Mucosa of gallbladder (tissue), 1 donor: ENCODE measurements at places on chromosomes 5 and 9.

DNA sequence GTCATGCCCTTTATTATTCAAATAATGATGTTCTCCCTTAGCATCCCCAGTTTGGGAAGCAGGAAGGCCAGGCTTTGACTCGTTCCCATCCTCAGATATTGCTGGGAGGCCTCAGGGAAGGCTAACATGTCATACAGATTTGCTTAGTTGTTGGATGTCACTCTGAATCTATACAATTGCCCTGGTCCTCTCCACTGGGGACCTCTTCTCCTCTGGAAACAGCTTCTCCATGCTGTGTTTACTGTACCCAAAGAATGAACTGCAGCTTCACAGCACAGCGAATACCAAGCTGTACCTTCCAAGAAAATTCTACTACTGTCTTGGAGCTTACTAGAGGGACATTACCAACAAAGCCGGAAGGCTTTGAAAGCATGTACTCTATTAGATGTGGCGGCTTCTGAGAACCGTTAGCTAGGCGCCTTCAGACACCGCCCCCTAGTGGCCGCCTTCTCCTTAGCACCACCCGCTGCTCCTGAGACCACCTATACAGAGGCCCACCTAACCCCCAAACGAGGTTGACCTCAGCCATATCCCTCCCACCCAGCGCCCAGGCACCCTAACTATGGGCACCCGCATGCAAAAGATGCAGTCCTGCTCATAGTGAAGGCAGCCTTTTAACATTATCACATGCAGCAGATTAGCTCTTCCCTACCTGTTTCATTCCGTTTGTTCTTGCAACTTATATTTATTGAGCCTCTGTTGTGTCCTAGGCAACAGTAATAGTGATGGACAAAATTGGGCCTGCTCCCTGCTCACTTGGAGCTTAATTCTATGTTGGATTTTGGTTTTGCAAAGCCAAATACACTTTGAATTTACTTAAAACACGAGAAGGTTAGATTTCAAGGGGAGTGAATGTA lies 34.9 kb upstream of the FOXI1 start:
- no peak for DNase-seq

DNA sequence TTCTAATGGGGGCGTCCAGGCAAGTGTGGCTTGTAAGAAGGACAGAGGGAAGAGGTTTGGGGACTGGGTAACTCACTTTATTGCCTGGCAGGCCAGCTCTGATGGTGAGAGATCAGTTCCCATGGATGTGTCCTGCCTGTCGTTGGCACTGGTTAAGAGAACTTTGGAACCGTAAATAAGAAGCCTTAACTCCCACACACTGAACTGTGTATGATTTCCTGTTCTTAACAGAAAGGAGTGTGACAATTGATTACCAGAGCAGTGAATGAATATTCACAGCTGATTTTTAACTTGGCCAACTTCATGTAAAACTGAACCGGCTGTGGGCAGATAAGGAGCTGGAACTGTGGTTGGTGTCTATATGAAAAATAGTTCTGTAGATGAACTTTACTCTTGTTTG lies 63.2 kb downstream of the MEGF10 start:
- DNase-seq, result peak; percentile 16

DNA sequence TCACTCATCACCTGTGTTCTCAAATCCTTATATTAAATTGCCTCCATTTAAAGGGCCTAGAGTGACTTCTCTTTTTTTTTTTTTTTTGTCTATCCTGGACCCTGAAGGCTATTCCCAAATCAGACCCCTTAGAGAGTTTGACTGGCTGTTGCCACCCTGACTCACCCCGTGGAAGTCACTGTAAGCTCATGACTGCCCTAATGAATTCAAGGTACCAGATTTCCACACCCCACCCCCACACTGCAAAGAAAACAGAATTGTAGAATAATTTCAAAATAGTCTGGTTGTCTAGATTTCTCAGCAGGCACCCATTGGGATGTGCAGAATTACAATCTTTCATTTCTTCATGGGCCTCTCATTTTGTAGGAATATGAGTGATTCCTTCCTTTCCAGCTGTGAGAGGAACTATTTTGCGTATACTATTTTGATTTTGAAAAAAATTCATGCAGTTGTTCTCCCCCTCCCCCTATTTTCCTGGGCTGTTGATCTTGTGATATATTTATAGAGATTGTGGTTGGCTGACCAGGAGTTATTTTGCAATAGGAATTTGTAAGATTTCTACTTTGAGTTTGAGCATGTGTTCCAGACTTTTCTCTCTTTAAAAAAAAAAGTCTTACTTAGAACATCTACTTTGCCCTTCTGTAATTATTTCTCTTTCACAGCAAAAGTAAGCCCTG lies 79.1 kb downstream of the ZNF618 start:
- DNase-seq, result no peak

GRCh38 chr9:18666348-18666747 lies 192.4 kb downstream of the ADAMTSL1 start:
- DNase-seq, result no peak

DNA sequence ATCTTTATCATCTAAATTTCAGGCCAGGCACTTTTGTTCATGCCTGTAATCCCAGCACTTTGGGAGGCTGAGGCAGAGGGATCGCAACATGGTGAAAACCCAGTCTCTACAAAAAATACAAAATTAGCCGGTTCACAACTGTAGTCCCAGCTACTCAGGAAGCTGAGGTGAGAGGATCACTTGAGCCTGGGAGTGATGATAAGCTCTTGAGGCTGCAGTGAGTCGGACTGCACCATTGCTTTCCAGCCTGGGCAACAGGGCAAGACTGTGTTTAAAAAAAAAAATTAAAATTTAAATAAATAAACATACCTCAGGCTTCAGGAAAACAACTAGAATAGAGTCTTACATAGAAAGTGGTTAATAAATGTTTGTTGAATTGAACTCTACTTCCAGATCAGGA lies 147.4 kb downstream of the AGTPBP1 start:
- DNase-seq, result no peak

DNA sequence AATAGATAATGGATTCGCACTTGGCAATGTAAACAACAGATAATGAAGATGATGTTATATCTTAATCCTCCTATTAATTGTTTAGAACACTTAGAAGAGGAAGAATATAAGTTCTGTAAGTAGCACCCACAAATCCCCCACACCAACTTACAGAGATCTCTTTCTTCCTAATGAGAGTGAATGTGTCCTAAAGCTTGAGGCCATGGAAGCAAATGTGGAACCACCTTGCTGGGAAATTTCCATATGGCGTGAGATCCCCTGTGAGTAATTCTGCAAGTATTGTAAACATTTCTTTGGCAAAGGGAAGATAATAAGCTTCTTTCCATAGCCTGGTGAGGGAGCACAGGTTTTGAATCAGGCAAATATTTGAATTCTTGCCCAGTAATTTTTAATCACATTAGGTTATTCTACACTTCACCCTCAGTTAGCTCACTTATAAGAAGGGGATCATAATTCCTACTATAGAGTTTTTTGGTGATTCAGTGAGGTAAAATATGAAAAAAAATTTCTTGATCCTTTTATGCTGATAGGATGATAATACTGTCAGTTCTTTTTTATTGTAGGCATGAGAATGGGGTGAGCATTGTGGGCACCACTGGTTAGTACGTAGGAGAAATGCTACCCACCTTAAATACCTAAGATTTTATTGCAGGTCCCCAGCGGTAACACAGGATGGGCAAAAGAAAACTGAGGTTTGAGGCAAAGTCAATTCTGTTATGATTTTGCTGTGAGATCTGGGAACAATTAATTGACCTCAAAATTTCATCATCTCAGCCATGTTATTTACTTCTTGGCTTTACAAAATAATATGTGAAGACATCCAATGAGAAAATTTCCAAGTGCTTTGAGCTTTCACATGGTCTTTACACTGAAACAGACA lies 574.8 kb downstream of the PSAT1 start:
- no peak for DNase-seq

DNA sequence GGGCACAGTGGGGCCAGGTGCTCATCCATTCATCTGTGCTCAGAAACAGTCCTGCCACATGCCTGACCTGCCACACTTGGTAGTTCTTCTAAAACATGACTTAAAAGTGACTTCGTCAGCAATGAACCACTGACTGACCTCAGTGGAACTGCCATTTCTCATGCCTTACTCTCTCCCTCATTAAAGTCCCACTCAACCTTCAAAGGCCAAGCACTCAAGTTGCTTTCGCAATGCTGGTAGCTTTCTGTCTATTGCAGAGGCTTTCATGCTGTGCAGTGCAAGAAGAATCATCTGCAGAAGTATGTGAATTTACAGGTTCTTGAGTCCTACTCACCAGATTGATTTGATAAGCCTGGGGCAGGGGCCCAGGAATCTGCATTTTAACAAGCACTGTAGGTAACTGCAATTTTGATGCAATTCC lies 23.9 kb downstream of the B4GALT1 start:
- no peak for DNase-seq

GRCh38 chr5:178244576-178244975 lies 12.0 kb upstream of the PHYKPL start:
- no peak for DNase-seq

- DNase-seq, result no peak
Measured at GRCh38 chr9:83424831-83425230, 113.4 kb downstream of the FRMD3 start.

DNA sequence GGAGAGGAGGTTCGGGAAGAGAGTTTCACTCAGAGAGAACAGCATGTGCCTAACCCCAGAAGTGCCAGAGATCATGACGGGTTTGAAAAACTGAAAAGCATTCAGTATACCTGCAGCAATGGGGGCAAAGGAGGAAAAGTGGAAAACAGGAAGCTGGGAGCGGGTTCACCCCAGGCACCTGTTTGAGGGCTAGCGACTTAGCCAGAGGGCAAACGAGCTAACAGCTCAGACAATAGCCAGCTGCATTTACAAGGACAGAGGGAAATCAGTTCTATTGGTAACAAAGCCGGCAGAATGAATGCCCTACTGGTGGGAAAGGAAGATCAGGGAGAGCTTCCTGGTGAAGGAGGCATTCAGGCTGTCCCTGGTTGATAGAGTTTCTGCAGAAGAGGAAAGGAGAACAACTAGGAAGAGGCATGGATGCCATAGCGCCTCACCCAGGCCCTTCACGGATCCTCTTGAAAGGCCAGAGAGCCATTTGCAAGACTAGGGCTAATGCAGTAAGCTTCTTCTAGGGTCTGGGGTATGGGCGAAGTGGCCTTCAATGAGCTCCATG lies 141.7 kb upstream of the ADRA1B start:
- no peak for DNase-seq

- DNase-seq, result no peak
Measured at GRCh38 chr9:68949271-68950000, 64.5 kb downstream of the PRKACG start.

DNA sequence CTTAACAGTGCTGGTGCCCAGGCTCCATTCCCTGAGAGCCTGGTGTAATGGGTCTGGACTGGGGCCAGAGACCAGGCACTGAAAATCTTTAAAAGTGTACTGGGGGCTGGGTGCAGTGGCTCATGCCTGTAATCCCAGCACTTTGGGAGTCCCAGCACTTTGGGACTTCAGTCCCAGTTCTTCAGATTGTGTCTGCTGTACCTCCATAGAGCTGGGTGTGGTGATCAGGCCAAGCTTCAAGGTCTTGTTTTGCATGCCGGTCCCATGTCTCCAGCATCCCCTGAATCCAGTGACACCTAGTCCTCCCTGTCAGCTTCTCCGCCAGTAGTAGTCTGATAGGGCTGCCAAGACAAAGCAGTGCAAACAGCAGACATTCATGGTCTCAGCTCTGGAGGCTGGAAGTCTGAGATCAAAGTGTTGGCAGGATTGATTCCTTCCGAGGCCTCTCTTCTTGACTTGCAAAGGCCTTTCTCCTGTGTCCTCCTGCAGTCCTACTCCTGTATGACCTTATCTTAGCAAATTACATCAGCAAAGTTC lies 108.2 kb downstream of the SYK start:
- no peak for DNase-seq

DNA sequence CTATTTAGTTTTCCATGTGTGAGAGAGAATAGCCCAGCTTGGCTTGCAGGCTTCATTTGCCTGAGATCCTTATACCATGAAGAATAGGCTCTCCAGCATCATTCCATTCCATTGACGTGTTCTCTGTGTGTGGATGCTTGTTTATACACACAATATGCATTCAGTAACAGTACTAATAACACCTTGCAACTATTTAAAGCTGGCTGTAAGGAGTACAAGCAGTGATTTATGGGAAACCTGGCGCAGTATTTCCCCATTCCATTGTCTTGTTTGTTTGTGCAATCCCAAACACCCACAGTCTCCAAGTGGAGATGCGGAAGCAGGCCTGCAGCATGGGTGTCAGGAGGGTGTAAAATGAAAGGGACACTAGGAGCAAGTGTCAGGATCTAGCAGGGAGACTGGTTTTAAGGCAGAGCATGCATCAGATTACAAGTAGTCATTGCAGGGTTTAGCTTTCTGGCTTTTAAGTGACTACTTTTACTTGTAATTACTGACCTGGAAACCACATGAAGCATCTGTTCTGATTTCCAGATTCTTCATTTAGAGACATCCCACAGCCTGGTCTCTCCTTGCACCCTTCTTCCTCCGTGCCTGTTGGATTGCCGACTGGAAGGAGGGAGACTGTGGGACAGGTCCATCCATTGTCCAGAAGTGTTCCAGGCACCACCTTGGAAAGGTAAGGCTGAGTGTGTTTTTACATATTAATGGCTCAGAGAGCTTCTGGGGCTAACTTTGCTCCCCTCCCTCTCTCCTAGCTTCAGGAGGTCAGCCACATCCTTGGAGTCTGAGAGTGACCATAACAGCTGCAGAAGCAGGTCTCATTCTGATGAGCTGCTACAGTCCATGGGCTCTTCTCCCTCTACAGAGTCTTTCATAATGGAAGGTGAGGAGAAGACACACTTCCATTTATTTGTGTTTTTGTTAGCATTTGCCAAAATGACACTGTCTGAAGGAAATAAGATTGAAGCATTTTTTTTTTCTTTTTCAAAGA lies 241.6 kb downstream of the ARHGEF28 start:
- no peak for DNase-seq

DNA sequence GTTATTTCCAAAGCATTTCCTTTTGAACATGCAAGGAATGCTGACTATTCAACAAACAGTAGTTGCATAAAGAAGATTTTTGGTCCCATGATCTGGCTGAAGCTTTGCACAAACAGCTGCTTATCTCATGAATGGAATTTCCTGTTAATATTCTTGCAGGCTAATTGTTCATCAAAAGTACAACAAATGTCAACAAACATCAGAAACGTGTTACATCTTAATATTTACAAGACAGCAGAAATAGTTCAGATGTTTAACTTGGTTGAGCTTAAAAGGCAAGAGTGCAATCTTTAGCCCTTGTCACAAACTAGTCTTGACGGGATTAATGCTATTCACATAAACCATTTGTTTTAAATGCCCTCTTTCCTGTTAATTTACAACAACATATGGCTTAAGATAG lies 47.9 kb upstream of the BASP1 start:
- DNase-seq, result no peak

DNA sequence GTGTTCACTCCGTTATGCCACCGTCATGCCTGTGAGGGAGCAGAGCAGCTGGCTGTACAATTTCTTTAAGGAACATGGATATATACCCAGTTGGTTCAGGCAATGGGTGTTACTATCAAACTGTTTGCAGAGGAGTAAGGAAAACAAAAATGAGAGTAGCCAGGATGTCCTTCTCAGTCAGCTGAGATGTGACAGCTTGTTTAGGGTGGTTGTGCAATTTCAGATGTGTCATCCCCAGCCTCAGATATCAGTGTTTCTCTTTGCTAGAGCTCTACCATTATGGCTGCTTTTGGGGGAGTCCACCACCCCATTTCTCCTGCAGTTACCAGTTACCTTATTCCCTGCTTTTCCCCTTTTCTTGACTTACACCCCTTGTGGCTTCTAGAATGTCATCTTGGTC lies 135.2 kb upstream of the SLC24A2 start:
- no peak for DNase-seq
